Naive thymus-derived CD8-positive, alpha-beta T cell (primary cell): ENCODE measurements at places on chromosomes 13 and 19.

DNA sequence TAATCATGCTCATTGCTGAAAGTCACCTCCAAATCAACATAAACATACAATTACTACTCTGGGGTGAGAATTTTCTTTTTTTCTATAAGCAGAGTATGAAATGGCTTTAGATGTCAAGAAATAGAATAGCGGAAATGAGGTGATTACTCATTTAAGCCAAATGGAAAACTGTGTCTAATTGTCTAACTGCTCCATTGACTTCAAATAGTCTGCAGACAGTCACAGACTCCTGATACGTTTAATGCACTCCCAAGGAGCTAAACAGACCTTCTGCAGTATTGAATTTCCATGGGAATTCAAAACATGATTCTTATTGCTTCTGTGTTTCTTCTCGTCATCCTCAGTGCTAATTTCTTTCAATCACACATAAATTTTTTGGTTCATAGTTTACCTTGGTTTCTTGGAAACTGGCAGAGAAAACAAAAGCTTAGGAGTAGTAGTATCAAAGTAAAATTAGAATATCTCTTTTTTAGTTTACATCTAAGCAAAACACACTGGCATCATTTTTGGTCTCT, 865.2 kb upstream of the SLC10A2 start:
- no peak for DNase-seq

DNA sequence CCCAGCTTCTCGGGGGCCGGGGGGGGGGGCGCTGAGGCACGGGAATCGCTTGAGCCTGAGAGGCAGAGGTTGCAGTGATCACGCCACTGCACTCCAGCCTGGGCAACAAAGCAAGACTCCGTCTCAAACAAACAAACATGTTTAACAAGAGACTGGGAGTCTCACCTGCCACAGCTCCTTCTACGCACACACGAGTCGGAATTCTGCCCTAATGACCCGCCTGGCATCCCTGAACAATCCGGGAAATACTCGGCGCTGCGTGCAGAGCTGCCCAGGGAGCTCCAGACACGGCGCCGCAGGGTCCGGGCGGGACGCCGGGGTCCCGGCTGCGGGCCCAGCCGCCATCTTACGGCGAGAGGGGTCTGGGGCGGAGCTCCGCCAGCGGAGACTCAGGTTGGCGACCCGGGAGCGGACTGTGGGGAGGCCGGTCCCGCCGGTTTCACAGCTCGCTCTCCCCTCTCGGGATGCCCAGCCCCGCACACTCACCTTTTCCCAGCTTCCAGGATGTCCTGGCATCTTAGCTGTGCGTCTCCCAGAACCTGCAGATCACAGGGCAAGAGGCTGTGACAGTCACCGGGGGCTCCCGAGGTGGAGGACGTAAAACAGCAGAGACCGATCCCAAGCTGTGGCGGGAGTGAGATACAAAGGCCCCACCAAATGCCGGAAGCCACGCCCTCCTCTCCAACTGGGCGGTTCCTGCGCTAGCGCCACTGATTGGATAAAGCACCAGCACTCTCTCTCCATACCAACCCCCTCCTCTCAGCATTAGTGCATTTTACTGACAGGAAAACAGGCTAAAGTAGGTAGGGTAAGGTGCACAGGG, 23.6 kb upstream of the ZNF724 start:
- peak; percentile 90 for DNase-seq

DNA sequence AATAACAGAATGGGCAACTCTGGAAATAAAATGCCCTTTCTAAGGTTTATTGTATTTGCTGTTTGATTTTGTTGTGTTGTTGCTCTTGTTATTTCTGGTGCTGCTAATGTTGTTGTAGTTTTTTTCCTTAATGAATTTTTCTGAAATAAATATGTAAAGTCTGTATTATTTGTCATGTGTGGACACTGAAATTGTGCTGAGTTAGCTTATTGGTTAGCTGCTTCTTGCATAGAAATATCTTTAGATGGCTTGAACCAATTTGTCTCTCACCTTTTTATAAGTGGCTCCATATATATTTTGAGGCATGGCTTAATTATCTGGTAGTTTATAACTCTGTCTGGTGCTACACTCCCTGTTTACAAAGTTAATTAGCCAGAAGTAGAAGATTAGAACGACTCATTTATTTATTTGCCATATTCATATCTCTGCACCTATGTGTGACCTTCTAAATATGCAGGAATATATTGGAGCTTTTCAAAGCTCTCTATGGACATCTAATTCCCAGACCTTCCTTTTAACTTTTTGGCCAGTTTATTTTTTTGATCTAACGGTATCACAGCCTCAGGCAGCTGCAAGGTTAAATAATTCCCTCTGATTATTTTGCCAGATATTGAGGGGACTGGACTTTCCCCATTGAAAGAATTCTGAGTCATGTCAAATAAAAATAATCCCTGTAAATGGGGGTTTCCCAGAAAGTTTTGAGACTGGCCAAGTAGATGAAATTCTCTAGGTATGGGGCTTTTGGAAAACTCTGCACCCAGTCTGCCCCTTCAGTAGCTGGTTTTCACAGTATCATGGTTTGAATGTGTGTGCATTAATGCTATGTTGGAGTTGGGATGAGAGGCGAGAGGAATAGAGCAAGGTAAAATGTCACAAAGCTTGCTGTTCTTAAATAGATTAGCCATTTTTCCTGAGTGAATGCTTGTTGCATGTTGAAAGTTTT, 1331.7 kb upstream of the MIR17HG start:
- no peak for DNase-seq

GRCh38 chr19:3129112-3129511, 6.7 kb upstream of the GNA15 start:
- no peak for DNase-seq
